Hematopoietic multipotent progenitor cell (in vitro differentiated cells): ENCODE measurements at places on chromosomes 4 and X. TPM values are rescaled to one million over a fixed set of nuclear protein-coding genes. Genes with fewer than 3 reads are reported as not detected.
A peak's percentile ranks its signal among the peaks of the same experiment; 100 is the strongest.

Gene ZNF41
- 5.1 TPM for total RNA-seq

Gene TMPRSS11D
- total RNA-seq: not detected

Gene GPR50
- total RNA-seq: not detected

Gene HTR2C
- under 0.01 TPM for total RNA-seq

Gene LONRF3
- total RNA-seq: 1.3 TPM

Gene PABPC1L2A
- total RNA-seq: not detected

Gene PCSK1N
- total RNA-seq: 1.1 TPM

Gene ANKRD37
- 4.3 TPM for total RNA-seq

Gene CT45A6
- not detected for total RNA-seq

DNA sequence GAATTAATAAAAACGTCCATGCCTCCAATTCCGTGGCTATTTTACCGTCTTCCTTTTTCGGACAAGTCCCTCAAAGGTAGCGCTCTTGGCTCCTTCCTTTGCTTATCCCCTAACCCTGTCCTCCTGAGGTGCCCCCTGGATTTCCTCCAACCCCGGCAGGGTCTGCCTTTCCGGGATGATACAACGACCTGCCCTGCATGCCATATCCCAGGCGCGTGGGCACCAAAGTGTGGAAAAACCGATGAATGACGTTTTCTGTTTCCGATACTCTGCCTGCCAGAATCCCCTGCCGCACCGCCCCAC lies 706 bp upstream of the CSTF2 start:
- no peak for DNase-seq

DNA sequence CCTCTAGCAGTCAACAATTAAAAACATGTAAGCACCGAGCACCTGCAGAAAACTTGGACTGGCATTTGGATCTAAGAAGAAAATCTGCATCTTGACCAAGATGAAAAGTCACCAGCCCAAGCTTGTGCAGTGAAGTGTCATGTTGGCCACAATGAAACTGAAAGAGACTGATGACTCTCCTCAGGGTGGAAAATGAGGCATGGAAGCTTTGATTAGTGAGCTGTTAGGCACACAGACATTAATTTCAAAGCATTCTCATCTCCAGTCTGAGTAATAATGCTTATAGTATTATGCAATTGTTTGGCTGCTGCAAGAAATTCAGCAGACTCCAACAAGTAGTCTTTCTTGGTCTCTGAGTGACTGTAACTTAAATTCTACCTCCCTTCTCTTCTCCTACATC lies 150.1 kb downstream of the AR start:
- DNase-seq: no peak

DNA sequence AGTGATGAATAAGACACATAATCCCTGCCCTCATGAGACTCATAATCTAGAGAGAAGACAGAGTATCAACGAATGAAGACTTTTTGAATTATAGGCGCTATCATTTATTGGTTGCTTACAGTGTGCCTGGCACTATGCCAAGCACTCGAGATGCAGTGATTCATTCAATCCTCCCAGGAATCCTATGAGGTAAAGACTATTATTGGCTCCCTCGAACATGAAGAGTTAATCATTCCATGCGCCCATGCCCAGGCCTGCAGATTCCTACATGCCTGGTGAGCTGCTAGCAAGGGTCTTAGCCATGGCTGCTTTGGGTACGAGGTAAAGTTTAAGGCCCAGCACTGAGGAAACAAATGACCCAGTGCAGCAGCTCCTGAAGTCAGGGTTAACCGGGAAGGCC lies 47.0 kb downstream of the TEX13B start:
- DNase-seq: no peak

- DNase-seq: no peak
These were observed 82.7 kb downstream of the TECRL start for GRCh38 chr4:64326507-64326906.

DNA sequence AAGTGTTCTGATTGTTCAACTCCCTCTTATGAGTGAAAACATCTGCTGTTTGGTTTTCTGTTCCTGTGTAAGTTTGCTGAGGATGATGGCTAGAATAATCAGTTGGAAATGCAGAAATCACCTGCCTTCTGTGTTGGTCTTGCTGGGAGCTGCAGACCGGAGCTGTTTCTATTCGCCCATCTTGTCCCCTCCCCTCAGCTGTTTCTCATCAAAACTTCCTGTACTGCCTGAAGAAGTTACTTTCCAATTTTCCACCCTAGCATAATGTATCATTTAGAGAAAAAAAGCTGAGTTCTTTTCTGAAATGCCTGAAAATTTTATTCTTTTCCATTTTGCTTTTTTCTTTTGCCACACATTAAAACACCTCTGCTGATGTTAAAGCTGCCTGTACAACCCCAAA lies 167.6 kb downstream of the TEX13A start:
- no peak for DNase-seq

DNA sequence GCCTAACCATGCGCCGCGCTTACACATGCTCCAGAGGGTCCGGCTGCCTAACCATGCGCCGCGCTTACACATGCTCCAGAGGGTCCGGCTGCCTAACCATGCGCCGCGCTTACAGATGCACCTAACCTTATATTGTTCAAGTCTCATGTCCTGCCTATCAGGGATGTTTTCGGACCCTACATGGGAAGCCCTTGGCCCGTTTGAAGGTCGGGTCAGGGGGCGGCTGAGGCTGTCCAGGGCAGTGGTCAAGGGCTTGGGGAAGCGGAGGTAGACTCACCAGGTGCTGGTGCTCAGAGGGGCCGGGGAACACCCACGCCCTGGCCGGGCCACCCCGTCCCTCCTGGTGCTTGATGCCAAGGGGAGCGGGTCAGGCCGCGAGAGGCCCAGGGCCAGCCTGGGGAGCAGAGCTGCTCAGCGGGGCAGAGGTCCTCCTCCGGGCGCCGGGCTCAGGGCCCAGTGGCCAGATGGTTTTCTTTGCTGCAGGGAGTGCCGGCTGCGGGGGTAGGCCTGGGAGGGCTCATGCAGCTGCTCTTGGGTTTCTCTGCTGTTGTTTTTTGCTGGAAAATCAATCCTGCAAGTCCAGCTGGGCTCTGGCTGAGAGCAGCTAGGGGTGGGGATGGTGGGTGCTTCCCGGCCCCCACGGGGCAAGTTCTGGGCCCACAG lies 35.4 kb upstream of the SPON2 start:
- no peak for DNase-seq

DNA sequence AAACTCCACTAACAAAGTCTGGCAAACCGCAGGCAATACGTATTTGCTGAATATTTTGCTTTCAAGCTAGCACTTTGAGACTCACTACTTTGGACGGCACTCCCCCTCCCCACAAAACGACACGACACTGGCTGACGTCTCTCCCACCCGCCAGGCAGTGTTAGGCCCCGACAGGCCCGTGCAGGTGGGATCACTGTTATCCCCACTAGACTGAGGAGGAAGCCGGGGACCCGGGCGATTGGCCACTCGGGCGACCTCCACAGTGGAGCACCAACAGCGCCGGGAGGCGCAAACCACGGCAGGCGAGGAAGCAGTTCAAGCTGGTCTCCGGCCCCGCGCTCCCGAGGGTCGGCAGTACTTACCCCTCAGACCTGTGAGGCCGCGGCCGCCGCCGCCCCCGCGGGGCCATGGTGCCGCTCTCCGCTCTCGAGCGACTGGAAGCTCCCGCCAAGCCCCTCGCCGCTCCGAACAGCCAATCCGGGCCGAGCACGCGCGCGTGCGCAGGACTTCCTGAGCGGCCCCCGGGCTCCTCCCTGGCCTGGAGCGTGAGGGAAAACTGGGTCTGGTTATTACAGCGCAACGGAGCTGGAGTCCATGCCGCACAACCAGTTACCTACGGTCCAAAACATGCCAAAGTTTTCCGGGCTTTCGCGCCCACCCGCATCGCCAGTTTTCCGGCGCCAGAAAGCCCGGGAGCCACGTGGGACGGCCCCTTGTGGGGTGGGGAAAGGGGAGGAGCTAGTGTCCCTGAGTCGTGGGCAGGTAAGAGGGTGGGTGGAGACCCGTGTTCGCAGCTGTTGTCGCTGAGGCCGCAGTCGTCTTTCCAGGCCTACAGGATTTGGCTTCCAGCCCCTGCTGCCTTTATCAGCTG lies at the start of gene CENPU:
CENPU (minus strand) TSS at position 443 of the 871 bp plus-strand sequence; CDS start at position 409, 34 bp downstream.
- peak; percentile 99 for DNase-seq

GRCh38 chr4:133839326-133839725 lies 362.3 kb downstream of the PABPC4L start:
- no peak for DNase-seq

DNA sequence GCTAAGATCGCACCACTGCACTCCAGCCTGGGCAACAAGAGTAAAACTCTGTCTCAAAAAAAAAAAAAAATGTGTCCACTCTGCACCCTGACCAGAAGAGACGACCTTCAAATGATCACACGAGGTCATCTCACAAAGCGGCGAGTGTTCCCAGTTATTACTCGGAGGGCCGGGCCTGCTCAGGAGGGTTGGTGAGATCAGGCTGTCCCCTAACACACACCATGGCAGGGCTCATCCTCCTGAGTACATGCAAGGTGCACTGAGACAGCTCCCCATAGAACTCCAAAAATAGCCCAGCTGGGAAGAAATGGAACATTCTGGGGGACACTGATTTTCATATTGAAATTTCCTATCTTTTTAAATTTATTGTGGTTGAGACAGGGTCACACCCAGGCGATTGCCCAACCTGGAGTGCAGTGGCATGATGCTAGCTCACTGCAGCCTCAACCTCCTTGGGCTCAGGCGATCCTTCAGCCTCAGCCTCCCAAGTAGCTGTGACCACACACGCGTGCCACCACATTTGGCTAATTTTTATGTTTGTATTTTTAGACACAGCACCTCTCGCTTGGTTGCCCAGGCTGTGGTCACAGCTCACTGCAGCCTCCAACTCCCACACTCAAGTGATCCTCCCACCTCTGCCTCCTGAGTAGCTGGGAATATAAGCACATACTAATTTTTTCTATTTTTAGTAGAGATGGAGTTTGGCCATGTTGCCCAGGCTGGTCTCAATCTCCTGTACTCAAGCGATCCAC lies 51.5 kb downstream of the DHRSX start:
- no peak for DNase-seq

- DNase-seq: no peak
These were observed 57.0 kb downstream of the DCLK2 start for GRCh38 chr4:150135134-150135772.

DNA sequence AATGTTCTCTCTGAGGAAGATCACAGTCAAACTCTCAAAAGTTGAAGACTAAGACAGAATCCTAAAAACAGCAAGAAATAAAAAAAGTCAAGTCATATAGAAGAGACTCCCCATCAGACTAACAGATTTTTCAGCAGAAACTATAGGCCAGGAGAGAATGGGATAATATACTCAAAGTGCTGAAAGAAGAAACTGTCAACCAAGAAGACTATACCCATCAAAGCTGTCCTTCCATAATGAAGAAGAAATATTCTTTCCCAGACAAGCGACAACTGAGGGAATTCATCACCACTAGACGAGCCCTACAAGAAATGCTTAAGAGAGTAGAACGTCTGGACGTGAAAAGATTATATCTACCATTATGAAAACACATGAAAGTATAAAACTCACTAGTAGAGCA lies 22.0 kb downstream of the TLR6 start:
- DNase-seq: no peak

GRCh38 chr4:142582340-142582739 lies 263.8 kb downstream of the INPP4B start:
- DNase-seq: no peak

DNA sequence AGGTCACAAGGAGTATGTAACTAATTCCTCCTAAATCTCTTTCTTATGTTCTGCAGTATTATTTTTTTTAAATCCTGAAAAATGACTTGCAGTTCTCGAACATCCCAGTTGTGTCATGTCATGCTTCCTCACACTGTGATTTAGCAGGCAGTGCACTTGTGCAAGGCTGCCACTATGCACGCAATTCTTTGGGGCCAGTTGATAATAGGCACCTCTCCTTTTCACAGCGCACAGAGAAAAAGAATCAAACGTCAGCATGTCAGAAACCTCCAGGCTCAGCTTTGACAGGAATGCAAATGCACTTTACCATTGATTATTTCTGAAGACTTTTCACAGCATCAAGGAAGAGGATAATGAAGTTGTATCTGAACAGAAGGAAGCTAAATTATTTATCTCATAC lies 62.9 kb downstream of the FGF13 start:
- DNase-seq: no peak

GRCh38 chr4:113666386-113667114 lies 95.0 kb downstream of the CAMK2D start:
- DNase-seq: no peak

GRCh38 chrX:56729152-56729850 lies at the start of gene NBDY:
Gene NBDY (plus strand): TSS chrX:56729243. CDS start chrX:56729354, 111 bp downstream.
- DNase-seq: peak; percentile 51
